Lung microvascular endothelial cell (primary cell): ENCODE measurements at places on chromosomes 13 and 19.

DNA sequence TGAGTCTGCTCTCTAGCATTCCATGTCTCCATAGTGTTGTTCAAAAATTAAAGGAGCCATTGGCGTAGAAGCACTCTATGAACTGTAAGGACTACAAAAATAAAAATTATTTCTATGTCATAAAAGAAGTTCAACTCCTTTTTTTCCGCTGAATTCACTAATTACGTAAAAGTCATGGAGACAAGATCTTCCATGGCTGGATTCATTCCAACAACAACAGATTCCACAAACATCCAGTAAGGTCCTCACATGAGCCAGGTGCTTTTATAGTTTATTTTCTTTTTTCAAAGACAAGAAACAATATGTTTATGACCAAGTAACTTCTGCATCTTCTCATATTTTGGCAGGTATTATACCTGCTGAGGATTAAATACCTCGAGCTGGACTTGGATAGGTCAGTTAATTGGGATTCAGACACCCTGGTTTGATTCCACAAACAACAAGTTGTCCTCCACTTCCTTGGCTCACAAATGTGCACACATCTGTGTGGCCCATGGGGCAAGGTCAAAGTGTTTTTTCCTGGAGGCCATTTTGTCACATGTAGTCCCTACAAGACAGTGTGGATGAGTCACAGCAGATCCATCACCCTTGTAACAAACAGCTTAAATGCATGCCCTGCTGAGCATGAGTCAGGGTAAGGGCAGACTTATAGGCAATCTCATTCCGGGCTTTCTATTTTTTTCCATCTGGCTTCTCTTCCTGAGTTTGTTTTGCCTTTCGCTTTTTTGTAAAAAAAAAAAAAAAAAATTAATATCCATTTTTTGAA is 475.6 kb downstream of the COG6 start:
- peak; percentile 93 for DNase-seq

GRCh38 chr19:1522838-1523237 is 1.0 kb upstream of the PLK5 start:
- no peak for DNase-seq

DNA sequence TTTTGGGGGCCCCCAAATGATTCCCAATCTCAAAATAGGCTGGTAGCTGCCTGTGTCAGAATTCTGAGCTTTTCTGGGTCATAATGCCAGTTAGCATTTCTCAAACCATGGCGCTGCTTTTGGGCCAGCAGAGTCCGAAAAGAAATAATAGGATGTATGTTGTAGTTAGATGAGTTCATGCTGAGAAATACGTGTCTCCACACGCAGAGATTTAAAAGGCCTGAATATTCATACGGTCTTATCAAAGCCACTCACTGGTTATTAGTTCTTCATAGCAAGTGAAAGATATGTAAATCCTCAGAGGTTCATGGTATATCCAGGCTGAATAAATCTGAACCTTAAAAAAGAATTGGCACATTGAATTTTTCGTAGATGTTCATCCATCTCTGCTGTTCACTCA is 124.5 kb downstream of the SHISA2 start:
- DNase-seq = no peak

- no peak for DNase-seq
Measured at GRCh38 chr13:29835280-29836061, 14.9 kb downstream of the UBL3 start.

DNA sequence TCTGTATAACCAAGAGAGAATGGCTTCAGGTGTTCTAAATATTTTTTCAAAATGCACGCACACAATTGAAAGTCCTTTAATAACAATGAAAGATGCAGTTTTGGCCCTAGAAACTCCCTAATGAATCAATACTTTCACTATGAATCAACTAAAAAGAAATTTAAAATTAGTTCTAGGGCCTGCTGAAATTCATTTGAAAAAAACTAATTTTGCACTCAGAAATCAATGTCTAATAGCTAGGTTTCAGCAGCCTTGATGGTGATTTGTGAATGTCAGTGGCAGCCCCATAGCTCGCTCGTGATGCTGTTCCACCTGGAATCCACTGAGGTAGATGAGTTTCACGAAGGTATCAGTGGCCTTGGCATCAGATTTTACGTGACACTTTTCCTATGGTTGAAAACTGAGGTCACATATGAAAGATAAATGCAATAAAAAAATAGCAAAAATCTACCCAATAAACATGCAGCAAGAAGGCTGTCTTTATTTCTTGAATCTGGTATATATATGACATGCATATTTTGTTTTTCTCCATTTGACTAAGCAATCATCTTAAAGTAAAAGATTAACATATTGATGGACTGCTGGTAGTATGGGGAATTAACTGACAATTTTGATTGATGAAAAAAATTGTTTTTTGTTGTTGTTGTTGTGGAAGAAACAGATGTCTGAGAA is 141.0 kb downstream of the AKAP11 start:
- DNase-seq = no peak

DNA sequence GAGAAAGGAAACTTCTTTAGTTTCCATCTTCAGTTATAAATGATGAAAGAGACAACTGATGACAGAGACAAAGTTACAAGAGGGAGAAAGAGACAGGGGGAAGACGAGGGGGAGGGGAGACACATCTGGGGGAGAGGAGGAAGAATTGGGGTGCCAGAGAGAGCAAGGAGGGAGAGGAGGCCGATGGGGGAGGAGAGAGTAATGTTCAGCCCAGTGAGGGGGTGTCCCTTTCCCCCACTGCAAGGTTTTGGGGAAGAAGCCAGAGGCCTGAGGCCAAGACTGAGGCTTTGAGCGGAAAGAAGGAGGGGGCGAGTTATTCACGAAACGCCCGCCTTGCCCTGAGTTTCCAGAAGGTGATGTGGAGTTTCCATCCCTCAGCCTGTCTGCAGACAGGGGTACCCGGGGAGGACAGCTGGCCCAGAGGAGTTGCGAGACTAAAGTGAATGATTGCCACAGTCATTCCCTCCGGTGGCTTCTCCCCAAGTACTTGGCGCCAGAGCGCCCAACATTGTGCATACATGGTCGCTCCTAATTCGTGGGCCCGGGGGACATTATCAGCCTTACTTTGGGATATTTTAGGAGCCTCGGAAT is 558 bp upstream of the PPAN start:
- DNase-seq = no peak

- peak; percentile 44 for DNase-seq
Measured at GRCh38 chr13:75480671-75481175, 1.2 kb downstream of the TBC1D4 start.

DNA sequence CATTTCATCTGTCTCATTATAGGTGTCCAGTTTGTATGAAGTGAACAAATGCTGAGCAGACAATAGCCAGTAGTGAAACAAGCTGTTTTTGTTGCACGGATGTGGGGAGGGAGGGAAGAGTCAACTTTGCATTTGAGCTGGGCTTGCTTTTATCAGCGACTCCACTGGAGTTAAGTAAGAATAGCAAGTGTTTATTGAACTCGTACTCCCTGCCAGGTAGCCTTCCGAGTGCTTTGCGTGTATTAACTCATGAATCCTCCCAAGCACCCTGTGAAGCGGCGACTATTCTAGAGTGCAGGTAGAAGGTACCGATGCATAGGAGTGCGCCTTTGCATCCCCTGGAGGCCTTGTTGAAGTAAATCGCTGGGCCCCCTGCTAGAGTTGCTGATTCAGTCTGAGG is 4.7 kb upstream of the ZNF444 start:
- DNase-seq = no peak

DNA sequence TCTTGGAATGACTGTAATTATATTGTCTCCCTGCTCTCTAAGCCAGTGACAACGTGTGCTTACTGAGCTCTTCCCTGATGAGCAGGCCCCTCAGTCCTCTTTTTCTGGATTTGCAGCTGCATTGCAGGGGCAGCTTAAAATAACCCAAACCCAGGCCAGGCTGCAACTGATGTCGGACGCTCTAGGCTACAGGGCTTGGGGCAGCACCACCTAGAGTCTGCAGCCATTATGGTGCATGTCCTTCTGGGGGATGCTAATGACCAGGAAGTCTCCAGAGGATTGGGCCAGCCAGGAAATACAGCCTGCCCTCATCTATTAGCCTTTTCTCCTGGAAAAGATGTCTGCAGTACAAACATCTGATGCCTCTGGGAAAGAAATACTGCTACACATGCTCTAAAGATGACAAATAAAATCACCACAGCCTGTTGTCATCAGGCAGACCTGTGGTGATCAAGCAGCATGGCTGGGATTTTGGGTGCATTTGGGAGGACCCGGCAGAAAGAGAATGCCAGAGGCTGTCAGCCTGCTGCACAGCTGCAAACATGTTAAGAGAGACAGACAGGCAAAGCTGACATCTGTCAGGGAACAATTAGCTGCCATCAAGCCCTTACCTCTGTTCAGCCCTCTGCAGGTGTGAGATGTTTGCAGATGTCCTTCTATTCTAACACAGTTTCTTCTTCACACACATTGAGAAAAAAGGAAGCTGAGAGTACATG is 51.8 kb downstream of the CCDC70 start:
- DNase-seq = no peak

DNA sequence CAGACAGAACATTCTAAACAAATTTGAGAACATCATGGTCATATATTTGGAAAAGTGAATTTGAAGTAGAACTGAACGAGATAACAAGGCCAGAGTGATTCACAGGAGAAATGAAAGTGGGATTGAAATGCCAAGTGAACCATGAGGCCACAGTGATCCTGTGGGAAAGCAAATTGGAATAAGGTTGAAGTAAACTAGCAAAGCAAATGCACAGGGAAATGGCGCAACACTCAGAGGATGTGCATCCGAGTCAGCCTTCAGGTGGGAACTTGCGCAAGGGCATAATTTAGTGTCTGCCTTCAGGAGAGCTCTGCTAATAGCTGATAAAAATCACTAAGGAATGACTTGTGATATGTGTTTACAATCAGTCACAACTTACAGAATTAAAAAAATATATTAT is 696.6 kb downstream of the LIG4 start:
- DNase-seq = no peak

DNA sequence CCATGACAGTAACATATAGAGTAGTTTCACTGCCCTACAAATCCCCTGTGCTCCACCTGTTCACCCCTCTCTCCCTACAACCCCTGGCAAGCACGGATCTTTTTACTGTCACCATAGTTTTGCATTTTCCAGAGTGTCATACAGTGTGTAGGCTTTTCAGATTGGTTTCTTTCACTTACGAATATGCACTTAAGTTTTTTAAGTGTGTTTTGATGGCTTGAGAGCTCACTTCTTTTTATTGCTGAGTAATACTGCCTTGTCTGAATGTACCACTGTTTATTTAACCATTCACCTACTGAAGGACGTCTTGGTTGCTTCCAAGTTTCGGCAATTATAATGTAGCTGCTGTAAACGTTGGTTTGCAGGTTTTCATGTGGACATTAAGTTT is 175.1 kb downstream of the ITGBL1 start:
- DNase-seq = no peak

- DNase-seq = no peak
Measured at GRCh38 chr13:96771486-96772367, 222.5 kb downstream of the OXGR1 start.

- peak; percentile 50 for DNase-seq
Measured at GRCh38 chr19:30669329-30670010, 297.3 kb downstream of the ZNF536 start.

DNA sequence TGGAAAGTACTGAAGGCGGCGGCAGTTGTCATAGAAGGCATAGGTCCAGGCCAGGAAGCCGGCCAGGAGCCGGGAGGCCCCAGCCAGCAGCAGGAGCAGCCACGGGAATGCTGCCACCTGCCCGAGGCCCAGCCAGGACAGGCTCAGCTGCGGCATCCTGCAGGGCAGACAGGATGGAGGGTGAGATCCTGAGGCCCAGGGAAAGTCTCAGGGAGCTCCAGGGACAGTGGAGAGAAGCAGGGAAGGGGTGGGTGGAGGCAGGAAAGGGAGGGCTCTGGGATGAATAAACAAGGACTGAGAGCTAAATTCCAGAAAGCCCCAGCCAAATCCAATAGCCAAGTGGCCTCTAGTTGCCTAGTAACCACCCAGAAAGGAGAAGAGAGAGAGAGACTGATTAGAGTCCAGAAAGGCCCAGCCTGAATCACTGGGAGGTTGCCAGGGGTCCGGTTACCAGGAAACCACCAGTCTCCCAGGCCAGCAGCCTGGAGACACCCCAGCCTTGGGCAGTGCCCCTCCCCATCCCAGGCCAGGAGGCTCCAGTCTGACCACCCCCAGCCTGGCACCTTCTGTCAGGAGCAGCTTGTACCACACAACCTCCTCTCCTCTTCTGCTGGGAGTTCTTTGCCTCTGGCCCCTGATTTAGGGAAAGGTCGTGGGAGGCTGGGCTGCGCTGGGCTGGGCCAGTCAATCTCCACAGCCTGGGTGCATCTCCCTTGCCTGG is 7.5 kb upstream of the OR10H5 start:
- peak; percentile 10 for DNase-seq

- no peak for DNase-seq
Measured at GRCh38 chr19:40611096-40611495, 9.9 kb downstream of the LTBP4 start.

DNA sequence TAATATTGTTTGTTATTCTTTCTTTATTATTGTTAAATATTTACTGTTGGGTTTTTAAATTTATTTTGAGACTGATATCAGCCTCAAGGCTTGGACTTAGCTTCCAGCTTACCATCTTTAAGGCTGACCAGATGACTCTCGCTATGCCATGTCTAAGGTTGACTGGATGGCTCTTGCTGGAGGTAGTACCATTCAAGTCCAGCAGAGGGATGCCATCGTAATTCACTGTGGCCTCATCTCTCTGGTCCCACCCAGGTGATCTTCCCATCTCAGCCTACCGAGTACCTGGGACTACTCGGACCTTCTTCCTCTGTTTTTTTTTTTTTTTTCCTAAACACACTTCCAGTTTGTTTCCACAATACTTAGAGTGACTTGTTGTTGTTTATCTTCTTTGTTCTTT is 41.7 kb upstream of the ZNF91 start:
- DNase-seq = no peak

- no peak for DNase-seq
Measured at GRCh38 chr13:24263632-24264031, 45.7 kb upstream of the C1QTNF9 start.

GRCh38 chr19:8702350-8702749 is 3.8 kb upstream of the ACTL9 start:
- DNase-seq = no peak

DNA sequence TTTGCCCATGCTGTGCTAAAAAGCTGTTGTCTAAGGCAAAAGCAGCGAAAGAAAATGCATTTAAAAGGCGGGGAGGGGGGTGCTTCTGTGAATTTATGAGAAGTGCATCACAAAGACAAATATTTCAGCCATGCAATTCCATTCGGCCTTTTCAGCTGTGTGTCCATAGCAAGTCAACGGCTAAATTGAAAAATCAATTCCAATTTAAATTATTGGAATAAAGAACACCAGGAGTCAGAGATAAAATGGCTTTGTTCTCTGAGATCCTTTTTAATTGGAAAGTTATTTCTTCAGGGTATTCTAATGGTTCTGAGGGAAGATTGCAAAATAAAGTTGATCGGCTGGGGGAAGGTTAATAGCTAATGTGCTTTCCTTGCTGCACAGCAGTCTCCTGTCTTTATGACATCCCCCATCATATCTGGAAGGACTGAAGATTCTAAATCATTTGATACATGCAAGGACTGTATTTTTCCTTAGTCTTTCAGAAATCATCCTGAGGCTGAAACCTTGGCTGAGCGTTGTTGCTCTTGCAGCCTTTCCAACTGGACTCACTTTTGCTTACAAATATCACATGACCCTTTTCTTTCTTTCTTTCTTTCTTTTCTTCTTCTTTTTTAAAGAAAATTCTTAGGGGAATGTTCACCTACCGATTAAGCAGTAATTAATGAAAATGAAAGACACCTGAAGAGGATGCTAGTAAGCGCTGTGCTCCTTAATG is 647.1 kb downstream of the DACH1 start:
- DNase-seq = no peak
